ENCODE measurements at places on chromosomes 16 and 17.

GRCh38 chr16:17469011-17469740 is 1.6 kb downstream of the XYLT1 start:
- DNase-seq = no peak

GRCh38 chr17:47830396-47831002 is 842 bp downstream of the MRPL10 start:
- DNase-seq = no peak

GRCh38 chr17:43591779-43592562 is 45.8 kb upstream of the ETV4 start:
- peak; percentile 41 for DNase-seq

DNA sequence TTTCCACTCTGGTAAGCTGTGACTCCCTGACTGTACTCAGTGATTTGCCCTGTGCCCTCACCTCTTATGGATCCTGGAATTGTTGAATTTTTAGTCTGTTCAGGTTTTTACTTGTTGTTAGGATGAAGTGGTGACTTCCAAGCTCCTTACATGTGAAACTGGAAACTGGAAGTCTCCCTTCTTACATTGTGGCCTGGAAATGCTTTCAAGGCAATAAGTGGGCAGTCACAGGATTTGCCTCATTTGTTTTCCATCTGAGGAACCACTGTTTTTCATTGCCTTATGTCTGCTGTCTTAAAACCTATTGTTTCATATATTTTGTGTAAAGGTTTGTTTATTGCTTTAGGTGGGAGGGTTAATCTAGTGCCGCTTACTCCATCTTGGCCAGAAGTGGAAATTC is 155.8 kb downstream of the CYB561 start:
- no peak for DNase-seq

DNA sequence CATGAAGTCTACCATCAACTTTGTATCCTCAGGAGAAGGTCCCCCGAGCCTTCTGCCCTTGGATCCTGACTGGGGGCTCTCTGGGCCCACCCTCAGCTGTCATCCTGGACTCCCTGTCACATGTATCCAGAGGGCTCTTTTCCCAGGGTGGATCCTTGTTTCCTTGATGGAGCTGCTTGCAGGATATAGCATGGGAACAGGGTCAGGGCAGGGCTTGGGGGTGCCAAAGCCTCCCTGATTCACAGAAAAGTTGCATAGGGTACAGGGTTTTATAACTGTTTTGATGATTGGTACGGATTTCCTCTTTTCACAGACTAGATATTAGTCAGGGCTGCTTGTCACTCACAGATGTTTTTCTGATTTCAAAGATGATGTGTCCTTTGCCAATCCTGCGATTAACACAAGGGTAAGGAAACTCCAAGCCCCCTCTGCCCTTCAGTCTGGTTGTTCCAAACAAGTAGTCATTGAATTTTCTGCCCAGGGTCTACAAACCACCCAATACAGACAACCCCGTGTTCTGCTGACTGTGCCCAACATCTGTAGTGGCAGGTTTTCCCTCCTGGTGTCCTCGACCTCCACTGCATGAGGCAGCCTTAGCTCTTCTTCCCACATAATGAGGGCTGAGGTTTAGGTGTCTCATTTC is 20.6 kb upstream of the SLC35G3 start:
- DNase-seq = no peak

- DNase-seq = peak; percentile 69
These were observed 17.6 kb downstream of the MAPK8IP3 start for GRCh38 chr16:1723450-1724147.

GRCh38 chr17:34269969-34270368 is at the start of gene CCL7:
CCL7 (plus strand) TSS chr17:34270221; CDS start chr17:34270291, 70 bp downstream.
- no peak for DNase-seq

DNA sequence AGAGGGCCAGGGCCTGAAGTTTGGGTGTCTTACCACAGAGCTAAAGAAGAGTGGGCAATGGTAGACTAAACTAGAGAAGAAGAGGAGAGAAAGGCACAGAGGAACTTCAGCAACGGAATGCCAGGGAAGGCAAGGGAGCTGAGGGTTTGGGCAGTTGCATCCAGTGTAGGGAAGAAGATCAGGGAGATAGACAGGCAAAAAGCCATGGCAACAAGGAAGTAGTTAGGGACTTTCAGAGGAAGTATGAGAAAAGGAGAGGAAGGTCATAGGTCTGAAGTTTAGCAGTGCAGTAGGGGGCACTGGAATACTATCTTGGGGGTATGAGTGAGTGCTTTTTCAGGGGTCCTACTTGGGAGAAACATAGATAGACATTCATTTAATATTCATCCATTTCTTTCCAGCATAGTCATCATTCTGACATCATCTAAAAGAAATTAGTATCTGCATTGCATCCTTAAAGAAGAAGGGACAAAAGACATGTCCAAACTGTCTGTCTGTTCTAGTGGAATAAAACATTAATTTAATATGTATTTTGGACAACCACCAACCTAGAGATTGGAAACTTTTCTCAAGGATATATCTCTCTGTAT is 2.2 kb upstream of the NF1 start:
- DNase-seq = no peak

- no peak for DNase-seq
These were observed 4.0 kb downstream of the RNF222 start for GRCh38 chr17:8393470-8394231.

GRCh38 chr17:40311575-40311974 is 2.6 kb downstream of the RARA start:
- no peak for DNase-seq

- DNase-seq = no peak
These were observed 2.8 kb downstream of the ETV4 start for GRCh38 chr17:43543300-43543699.

DNA sequence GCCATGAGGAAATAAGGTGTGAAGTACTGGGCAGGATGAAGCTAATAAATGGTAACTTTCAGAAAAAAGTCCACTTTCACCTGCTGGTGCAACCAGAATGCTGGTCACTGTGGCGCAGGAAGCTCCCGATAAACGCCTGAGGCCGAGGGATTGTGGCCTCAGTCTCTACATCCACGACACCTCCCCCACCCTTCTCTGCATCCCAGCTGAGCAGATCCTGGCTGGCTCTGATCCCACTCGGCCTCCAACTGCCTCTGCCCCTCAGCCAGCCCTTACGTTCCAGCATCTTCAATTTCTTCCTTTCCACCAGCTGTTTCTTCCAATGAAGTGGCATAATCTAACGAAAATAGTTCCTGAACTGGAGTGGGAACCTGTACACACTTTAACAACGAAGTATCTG is 49.5 kb downstream of the COX4I1 start:
- DNase-seq = no peak

All from GM13976 (cell line).